ENCODE measurements at places on chromosomes 3 and 15.

- peak; percentile 48 for DNase-seq
Observed at GRCh38 chr3:42300013-42300412, 34.0 kb upstream of the CCK start.

- no peak for DNase-seq
Observed at GRCh38 chr3:74214286-74214685, 400.2 kb downstream of the CNTN3 start.

DNA sequence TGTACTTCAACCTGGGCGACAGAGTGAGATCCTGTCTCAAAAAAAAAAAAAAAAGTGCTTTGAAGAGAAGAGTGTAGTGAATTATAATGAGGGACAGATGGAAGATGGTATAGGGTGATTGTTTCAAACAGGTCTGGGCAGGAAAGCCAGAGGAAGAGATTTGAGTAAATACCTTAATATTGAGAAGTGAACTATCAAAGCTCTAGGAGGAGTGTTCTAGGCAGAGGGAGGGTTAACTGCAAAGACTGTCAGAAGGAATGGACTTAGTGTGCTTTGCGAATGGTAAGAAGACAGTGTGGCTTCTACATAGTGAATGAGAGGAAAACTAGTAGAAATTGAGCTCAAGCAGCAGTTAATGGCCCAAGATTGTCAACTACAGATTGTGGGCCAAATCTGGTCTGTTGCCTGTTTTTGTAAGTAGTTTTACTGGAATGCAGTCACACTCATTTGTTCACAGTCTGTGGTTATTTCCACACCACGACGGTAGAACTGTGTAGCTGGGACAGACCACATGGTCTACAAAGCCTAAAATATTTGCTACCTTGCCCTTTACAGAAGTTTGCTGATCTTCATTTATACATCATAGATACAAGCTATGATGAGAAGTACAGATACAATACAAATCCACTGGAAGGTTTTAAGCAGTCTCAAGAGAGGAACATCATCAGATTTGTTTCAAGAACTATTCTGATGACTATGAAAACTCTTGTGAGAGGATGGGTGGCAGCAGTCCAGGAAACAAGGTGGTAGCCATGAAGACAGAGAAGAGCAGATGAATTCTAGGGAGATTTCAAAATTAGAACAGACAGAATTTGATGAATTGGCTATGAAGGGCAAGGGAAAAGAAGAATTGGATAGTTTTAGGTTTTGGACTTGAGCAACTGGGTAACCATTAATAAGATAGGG lies 16.5 kb upstream of the USP50 start:
- DNase-seq, result no peak

DNA sequence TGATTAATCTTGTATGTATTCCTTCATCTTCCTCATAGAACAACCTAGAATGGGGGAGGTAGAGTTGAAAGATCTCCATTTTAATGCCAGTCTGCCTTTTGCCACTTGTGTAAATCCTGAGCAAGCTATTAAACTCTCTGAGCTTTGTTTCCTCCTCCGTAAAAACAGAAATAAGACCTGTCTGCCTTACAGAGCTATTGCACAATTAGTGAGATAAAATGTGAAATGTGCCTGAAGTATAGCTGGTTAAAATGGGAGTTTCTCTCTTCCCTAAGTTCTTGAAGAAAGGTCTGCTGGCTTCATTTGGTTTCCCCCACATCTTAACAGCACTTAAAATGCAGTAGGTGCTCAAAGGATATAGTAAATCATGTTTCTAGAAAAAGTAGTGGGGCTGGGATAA lies 19.0 kb downstream of the ALDH1A2 start:
- DNase-seq, result no peak

DNA sequence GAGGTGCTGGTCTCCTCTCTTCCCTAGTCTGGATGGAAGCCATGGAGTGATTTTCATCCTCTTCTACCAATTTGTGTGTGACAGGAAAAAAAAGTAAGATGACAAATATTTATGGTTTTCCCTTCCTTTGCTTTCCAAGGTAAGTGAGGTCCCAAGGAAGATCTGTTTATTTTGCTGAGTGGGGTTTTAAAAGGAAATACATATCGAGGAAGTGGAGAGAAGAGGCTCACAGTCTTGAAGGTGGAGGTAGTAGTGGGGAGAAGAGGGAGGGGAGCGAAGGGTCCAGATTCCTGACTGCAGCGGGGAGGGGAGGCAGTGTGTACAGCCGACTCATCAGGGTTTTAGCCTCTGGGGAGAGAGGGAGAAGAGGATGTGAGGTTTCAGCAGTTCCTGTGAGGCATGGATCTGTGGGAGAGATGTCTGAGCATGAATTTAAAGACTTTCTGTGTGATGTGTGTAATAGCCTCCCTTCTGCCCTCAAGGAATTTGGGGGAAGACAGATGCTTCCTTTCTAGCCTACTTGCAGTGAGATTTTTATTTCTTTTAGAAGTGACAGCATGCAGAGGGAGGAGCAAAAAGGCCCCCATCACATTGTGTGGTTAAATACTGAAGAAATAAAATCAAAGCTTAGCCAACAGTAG lies 272.4 kb downstream of the THRB start:
- no peak for DNase-seq

DNA sequence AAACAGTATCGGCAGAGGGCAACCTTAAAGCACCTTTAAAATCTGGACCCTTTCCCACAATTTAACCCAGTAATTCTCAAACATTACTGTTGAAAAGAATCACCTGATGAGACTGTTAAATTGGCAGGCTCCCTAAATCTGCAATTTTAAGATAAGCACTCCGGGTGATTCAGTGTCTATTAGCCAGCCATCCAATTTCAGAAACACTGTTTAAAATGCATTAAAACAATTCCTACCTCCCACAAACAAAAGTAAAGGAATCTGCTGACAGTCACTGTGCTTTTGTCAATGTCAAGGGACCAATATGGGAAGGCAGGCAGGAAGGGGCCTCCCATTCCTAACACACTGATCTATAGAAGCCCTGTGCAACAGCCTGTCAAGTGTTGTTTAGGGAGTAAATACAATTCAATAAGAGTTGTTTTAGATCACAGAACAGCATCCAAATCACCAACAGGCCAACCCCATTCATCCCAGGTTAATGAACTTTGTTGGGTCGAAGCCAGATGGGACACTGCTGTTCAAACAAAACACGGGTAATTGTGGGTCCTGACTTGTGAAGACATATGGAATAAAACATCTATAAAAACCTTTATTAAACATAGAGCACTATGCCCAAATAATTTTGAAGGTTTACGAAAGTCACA lies 21.4 kb downstream of the SIAH2 start:
- DNase-seq, result peak; percentile 83

- peak; percentile 38 for DNase-seq
Observed at GRCh38 chr3:10356461-10356981, 35.6 kb upstream of the SEC13 start.

DNA sequence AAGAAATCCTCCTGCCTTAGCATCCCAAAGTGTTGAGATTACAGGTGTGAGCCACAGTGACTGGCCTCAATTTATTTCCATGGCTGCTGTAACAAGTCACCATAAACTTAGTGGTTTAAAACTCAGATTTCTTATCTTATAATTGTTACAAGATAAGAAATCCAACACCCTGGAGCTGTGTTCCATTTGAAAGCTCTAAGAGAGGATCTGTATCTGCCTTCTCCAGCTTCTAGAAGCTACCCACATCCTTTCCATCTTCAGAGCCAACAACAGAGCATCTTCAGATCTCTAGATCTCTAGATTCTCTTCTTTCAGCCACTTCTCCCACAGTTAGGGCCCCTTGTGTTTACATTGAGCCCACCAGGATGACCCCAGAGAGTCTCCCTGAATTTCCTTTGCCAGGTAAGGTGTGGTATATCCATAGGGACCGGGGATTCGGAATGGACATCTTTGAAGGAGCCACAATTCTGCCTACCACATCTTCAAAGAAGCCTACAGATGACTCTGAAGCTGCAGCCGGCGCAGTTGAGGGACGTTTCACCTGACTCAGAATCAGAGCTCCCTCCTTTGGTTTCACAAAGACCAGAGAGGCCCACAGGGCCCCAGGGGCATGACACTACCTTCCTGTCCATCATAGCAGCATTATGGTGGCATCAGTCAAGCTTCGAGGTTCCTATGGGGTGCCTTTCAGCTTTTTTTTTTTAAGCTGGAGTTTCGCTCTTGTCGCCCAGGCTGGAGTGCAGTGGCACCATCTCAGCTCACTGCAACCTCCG lies 87.0 kb upstream of the IGF1R start:
- no peak for DNase-seq

- DNase-seq, result no peak
Observed at GRCh38 chr15:43928152-43928551, 101.3 kb downstream of the WDR76 start.

GRCh38 chr3:45763303-45763675 lies 33.0 kb downstream of the SLC6A20 start:
- no peak for DNase-seq

DNA sequence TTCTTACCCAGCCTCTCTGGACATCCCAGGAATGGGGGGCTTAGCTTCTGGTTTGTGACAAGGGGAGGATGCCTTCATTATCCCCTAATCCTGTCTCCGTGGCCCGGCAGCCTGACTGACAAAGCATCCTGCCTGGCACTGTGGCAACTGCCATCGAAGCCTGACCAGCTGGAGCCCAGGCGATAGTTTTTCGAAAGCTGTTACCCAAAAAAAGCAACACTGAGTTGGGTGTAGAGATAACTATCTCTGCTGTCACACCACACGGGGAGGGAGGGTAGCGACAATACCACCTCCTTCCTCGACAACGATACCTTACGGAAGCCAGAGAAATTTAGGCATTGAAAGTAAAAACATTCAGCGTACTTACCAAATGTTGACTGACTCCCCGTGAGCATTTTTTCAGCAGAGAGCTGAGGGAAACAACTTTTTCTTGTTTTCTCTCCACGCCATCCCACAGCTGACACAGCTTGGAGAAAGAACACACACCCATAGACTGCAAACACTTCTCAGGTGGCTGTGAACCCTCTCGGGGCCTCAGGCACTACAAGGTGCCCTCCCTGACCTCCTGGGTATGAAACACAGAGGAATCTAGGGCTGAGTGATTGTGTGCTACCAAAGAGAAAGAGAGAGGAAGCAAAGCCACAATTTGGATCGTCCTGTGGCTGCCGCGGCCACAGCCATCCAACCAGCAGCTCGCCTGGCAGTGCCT lies 361.9 kb upstream of the ICE2 start:
- DNase-seq, result no peak

- peak; percentile 60 for DNase-seq
Observed at GRCh38 chr15:73927476-73928240, 1.4 kb downstream of the LOXL1 start.

DNA sequence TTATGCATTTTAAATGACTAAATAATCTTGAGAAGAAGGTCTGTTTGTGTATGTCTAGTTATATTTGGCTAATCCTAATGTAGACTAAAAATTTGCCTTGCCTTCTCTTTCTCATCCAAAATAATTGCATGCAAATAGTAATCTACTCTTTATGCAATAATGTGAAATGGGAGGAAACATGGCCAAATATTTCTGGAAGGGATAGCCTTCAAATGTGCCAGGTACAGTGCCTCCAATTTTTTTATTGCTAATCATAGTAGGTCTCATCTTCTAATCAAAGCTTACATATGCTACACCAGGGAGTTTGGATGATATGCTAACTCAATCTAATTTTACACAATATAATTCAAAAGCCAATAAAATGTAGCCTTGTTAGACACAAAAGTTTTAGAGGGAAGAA lies 911.3 kb downstream of the NAALADL2 start:
- DNase-seq, result no peak

DNA sequence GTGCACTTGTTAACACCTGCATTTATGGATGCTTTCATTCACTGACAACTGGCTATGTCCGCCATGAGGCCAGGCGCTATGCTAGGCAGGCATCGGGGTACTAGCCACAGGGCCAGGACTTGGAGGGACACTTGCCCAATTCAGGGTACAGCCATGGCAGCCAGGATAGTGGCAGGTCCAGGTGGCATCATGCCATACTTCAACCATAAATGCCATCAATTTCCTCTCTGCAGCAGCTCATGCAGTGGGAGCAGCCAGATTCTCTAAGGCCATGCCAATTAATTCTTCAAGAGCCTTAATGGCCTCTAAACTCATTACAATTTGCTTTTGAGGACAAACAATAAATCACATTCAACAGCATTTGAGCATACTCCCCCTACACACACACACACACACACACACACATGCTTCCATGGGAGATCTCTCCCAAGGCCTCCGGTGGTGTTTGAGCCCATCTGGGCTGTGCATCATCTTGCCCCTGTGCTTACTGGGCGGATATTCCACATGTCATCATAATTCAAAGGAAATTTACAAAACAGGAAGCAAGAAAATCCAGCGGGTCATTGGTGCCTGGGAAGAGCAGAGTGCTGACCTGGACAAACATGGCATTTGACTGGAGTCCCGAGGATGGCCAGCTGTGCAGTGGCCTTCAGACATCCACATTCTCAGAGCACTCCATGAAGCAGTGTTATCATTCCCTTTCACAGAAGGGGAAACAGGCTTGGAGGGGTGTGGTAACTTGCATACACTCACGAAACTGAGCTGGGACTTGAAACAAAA lies 109.1 kb downstream of the IQSEC1 start:
- DNase-seq, result no peak

GRCh38 chr3:129612534-129613366 lies 6.3 kb upstream of the PLXND1 start:
- DNase-seq, result no peak

DNA sequence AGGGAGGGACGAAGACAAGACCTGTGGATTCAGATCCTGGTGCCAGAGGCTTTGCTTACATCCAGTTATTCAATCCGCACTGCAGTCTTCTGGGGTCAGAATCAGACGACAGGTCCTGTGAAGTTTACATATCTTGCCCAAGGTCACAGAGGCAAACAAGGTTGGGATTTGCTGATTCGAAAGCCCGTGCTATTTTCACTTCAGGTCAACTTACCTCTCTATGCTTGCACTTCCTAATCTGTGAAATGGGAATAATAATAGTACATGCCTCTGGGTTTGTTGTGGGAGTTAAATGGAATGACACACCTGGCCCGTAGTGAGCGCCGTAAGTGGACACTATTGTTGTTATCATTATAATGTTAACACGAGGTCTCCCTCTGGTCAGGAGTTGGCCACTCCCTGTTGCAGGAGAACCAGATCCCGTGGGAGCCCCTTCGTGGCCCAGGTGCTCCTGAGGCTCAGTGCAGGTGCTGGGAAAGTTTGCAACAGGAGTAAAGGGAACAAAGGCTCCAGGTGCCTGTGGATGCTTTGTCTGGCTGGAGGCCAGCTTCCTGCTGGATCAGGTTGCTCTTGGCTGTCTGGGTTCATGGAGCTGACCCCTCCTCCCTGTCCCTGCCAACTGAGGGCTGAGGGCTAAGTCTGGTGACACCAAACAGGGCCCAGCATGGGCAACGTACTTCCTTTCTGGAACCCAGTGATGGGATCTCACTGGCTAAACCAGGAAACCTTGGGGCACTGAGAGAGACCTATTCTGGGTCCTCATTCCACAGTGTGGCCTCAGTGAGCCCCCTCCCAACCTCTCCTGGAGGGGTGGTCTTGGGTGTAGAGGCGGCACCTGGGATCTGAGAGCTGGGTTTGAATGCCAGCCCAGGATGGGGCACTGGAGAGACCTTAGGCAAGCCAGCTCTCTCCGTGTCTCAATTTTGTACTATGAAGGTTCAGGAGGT lies 40.1 kb upstream of the SEMA4B start:
- DNase-seq, result no peak

DNA sequence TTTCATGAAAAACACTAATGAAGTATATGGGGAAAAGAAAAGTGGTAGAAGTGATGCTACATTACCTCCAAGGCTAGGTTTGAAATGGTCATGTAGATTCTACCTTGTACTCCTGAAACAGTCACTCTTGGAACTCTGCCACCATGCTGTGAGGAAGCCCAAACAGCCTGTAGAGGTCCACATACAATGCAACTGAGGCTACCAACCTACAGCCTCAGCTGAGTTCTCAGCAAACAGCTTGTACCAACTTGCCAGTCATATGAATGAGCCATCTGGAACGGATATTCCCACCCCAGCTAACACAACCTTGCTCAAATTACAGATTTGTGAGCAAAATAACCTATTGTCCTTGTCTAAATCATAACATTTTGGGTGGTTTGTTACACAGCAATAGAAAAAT lies 193.5 kb downstream of the ULK4 start:
- DNase-seq, result no peak
